ENCODE measurements at places on chromosomes 4 and X.

- DNase-seq, result no peak
Observed at GRCh38 chr4:113446019-113446418, 315.5 kb downstream of the CAMK2D start.

DNA sequence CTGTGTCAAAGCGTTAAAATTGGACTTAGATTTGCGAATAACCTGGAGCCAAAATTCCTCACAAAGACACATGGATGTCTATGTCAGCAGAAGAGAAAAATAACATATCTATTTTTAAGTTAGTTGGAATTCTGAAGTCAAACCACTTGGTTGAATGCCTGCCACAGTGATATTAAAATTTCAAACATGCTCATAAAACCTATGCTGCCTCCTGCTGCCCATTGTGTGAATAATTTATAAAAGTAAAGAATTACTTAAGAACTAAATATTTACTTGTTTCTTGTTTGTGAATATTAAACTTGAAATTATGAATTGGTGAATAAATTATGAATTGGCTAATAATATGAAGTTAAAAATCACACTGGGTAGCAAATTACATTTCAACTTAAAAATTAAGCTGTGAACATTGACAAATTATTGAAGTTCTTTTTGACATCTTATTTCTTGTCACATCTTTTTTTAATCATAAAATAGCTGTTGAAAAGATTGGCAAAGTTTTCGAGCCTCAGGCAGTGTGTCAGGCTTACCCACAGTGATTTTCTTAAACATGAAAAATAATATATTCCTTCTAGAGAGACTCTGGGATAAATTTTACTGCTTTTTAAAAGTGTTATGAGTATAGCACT lies 35.4 kb downstream of the FABP2 start:
- DNase-seq, result no peak

DNA sequence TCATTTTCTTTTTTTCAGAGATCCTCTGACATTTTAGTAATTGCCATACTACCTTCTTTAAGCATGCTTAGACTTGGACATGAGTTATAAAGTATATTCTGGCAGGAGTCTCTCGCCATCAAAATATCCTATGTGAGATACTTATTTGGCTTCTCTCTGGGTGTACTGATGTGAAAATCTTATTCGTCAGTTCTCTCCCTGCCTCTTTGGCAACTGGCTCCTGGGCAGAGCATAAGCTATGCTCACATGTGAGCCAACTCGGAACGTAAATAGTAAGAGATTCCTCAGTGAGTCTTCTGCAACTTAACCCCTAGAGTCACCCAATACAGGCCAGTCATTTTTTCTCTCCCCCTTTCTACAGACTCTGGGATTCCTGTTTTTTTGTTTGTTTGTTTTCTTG lies 91.6 kb downstream of the MAGEB17 start:
- DNase-seq, result no peak

- no peak for DNase-seq
Observed at GRCh38 chrX:149568701-149569296, 18.5 kb downstream of the MAGEA9B start.

DNA sequence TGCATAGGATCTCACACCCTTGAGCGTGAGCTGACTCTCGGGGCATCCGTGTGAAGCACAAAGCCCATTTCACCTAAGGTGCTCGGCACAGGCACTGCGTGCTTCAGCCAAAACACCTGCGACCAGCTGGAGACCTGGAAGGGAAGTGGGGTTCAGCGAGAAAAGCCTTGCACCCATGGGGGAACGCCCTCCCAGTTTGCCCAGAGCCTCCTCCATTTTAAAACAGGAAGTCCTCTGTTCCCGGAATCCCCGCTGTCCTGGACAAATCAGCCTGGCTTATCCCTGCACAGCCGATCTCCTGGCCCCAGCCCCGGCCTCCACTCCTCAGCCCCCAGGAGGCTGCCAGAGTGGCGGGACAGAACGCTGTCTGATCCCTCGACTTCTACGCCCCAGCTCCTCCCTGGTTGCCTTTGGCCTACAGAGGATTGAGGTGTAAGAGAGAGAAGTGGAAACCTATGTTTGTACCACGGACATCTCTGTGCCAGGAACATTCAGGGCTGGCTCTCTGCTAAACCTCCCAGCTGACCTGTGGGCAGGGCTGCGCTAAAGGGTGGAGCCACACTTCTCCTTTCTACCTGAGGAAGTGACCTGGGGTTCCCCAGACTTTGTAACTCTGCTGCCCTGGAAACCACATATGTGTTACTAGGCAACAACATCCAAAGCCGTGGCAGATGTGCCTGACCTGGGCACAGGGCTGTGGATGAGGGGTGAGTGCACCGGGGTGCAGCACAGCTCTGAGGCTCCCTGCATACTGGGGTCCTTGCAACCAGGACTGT lies 3.8 kb upstream of the C4orf50 start:
- DNase-seq, result no peak

GRCh38 chr4:11821772-11822430 lies 393.2 kb upstream of the HS3ST1 start:
- DNase-seq, result no peak

DNA sequence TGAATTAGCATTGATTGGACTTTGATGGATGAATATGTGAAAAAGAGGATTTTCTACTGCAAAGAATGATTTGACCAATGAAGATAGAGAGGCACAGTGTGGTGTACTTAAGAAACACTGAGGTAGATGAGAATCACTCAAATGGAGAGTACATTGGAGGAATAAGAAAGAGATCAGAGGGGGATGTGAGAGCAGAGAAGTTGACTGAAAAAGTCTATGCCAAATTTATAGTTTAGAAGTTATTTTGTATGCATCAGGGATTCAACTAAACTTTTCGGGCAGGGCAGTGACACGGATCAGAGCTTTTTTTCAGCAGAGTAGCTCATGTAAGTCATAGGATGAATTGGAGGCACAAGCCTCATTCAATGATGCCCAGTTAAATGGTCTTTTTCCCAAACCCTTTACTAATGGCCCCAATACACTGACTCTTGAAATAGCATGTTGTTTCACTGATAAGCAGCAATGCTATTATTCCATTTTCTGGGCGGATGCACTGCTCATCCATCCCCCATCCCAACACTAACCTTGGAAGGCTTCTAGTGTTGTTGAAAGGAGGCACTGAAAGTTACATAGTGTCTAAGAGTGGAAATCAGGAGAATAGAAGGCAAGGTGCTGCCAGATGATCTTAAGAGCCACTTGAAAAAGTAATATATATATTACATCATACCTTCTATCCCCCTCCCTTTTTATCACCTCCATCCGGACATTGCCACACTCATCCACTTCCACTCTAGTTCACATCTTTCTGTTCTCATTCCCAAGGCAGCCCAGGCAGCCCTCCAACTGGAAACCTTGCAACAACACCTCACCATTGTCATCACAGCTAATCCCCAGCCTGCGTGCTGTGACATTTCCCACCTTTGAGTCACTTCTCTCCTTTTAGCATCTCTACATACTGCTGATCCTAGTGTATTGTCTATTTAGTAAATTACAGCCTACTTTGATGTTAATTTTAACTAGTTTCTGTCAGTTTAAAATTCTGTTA lies 46.1 kb downstream of the ARHGAP24 start:
- no peak for DNase-seq

- DNase-seq, result no peak
Observed at GRCh38 chr4:17797808-17798207, 12.7 kb downstream of the DCAF16 start.

GRCh38 chrX:154374313-154375155 lies at the start of gene FLNA:
Gene FLNA (minus strand): TSS chrX:154374634. CDS start chrX:154371245, 3,389 bp downstream.
- DNase-seq, result peak; percentile 51

DNA sequence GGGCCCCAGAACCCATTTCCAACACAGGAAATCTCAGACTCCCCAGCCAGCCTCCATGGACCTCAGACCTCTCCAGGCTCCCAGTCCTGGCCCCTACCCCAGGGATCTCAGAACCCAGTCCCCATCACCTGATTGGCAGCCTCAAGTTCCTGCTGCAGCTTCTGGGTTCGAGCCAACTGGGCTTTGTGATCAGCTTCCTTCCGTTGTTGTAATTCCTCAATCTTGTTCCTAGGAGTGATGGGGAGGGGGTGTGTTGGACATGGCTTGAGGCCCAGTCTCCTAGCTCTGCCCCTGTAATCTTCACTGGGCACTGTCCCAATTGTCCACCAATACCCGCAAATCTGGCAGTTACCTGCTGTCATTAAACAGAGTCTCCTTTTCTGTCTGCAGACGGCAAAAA lies 12.6 kb downstream of the GRIPAP1 start:
- no peak for DNase-seq

- no peak for DNase-seq
Observed at GRCh38 chrX:74511704-74512103, 90.4 kb downstream of the SLC16A2 start.

DNA sequence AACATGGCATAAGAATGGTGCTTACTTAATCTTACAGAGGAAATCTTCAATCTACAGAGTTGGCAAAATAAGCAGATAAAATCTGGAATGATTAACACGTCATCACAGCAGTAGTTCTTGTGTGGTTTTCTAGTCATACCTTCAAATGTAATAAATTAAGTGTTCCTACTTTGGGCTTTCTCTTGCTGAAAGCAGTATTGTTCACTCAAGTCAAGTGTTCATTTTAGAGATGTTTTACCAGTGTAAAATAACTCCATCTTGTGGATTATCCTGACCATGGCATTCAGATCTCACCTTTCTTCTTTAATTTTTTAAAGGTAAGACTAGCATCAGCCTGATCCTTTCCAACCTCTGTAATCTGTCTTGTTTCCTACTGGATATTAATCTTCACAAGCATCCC lies 72.9 kb downstream of the ADAMTS3 start:
- no peak for DNase-seq

GRCh38 chr4:76518241-76518640 lies 83.2 kb downstream of the SHROOM3 start:
- DNase-seq, result no peak

- DNase-seq, result no peak
Observed at GRCh38 chr4:53013873-53014775, 152.0 kb downstream of the RASL11B start.

DNA sequence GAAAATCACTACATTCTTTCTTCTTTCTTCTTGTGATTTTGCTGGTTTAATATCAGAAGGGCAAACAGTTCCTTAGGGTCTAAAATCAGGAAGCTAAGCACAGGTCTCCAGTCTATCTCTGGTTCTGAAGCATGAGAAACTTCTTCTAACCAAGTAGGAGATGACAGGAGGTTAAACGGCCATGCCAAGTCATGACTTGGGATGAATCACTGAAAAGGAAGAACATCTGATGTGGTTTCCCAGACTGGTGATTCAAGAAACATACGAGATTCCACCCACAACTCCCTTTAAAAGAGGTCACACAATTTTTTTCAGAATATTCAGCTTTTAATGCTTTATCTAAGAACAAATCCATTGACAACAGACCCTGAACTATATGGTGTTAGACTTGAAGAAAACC lies 684.0 kb upstream of the PRKX start:
- no peak for DNase-seq

DNA sequence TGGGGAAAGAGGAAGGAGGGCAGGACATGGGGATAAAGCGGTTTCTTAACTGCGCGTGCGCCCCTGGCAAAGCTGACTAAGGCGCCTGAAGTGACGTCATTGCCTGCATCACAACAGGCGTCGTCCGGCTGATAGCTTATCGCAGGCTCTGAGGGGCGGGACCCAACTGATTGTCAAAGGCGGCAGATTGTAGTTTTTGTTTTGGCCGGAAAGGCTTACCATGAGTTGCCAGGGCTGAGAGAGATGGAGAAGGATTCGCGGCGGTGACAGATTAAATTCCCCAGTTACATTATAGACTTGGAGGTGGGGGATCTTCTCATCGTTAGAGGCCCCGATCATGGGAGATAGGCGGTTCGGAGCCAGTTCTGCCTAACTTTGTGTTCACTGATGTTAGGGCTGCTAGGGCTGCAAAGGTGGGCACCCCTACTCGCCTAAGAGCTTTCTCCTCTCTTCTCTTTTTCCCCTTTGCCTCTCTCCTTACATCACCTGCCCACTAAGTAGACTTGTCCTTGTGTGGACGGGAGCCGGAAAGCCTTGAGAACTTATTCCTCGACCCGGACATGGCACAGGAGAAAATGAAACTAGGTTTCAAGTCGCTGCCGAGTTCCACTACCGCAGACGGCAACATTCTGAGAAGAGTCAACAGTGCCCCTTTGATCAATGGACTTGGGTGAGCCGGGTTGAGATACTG lies 148.9 kb upstream of the PLAC1 start:
- peak; percentile 85 for DNase-seq

GRCh38 chr4:107719207-107719921 lies 670 bp downstream of the PAPSS1 start:
- peak; percentile 71 for DNase-seq

- DNase-seq, result no peak
Observed at GRCh38 chr4:8373973-8374545, 66.5 kb downstream of the ACOX3 start.

- no peak for DNase-seq
Observed at GRCh38 chr4:73507541-73507940, 26.0 kb downstream of the AFM start.

GRCh38 chrX:119541188-119541587 lies 24.0 kb downstream of the STEEP1 start:
- no peak for DNase-seq

- DNase-seq, result peak; percentile 60
Observed at GRCh38 chrX:21985332-21985777, 44.8 kb downstream of the SMS start.

- DNase-seq, result no peak
Observed at GRCh38 chr4:52081216-52081615, 30.1 kb downstream of the SPATA18 start.

DNA sequence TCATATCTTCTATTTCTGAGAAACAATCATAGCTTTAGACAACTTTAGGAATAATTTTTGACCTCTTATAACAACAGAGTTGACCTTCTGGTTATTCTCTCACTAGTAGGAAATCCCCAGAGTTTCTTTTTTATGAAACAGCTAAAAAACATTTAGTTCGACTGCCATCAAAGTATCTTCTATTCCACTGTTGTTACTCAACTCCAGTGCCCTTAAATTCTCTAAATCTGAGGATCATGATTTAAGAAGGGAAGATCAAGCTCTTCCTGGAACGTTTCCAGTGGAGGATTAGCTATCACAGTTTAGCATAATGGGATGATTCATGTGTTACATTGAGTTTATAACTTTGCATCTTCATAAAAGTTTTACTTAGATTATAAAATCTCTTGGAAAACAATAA lies 134.9 kb upstream of the VEGFC start:
- DNase-seq, result no peak

DNA sequence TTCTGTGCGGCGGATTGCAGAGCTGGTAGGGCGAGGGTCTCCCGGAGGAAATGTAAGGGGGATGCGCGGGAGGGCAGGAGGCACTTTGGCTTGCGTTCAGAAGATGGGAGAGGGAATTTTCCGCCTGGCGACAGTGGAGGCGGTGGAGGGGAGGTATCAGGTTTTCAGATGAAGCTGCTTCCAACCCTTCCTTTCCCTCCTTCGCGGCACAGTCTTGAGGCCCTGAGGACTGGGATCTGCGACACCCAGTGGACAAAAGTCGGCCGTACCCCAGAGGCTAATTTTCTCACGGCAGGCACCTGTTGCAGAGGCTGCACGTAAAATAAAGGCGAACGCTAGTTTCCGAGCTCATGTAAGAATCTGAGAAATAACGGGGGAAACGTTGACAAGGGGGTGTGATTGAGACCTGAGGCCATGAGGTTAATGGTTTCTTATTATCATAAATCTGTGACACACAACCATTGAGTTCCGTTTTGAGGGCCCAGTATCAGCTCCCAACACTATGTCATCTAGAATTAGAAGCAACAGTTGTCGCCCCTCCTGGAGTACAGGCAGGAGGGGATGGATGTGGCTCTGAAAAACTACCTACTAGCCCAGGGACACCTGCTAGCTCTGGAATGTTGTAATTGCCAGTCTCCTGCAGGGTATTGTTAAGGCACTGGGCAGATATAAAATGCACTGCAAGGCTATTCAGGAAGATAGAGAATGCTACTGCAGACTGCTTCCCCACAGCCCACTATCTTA lies 1.1 kb downstream of the ZCCHC18 start:
- DNase-seq, result peak; percentile 34

GRCh38 chr4:59553063-59553720 lies 1646.9 kb upstream of the ADGRL3 start:
- no peak for DNase-seq
